NCI-H2029 (cell line): ENCODE measurements at places on chromosomes 6 and 20.

GRCh38 chr6:125814481-125814880 lies 23.7 kb downstream of the NCOA7 start:
- peak; percentile 22 for DNase-seq

- no peak for DNase-seq
Measured at GRCh38 chr6:40409716-40410397, 177.3 kb downstream of the LRFN2 start.

DNA sequence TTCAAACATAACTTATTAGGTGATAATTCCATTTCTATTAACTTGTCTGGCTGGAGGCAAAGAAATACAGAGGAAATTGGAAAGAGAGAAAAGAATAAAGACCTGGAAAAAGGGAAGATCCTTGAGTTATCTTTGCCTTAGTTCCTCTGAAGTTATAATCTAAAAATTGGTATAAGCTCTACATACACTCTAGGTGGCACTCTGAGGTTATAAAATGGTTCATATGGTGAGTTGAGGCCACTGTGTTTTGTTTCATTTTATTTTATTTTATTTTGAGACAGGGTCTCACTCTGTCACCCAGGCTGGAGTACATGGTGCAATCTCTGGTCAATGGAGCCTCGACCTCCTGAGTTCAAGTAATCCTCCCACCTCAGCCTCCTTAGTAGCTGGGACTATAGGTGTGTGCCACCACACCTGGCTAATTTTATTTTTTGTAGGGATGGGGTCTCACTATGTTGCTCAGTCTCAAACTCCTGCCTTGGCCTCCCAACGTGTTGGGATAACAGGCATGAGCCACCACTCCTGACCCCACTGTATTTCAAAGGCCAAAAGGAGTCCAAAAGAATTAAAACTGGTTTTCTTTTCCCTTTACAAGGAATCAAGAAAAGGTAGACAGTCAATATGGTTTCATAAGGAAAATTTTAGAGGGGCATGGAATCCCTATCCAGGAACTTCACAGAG lies 19.4 kb downstream of the GPX6 start:
- DNase-seq: no peak

- no peak for DNase-seq
Measured at GRCh38 chr6:20146291-20146690, 66.0 kb downstream of the MBOAT1 start.

DNA sequence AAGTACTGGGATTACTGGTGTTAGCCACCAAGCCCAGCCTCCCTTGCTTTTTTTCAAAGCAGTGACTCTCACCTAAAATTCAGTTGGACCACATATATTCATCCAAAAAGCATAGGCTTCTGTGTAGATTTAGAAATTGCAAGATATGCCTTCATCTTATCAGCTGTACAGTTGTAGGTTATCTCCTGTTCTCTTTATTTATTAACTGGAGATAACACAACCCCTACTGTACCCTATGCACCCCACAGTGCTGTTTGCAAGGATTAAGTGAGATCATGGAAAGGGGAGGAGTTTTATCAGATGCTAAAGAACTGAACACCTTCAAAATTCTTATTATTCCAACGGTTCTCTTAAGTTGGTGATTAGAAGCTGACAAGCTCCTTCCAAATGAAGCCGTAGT lies 164.4 kb upstream of the JARID2 start:
- DNase-seq: no peak

DNA sequence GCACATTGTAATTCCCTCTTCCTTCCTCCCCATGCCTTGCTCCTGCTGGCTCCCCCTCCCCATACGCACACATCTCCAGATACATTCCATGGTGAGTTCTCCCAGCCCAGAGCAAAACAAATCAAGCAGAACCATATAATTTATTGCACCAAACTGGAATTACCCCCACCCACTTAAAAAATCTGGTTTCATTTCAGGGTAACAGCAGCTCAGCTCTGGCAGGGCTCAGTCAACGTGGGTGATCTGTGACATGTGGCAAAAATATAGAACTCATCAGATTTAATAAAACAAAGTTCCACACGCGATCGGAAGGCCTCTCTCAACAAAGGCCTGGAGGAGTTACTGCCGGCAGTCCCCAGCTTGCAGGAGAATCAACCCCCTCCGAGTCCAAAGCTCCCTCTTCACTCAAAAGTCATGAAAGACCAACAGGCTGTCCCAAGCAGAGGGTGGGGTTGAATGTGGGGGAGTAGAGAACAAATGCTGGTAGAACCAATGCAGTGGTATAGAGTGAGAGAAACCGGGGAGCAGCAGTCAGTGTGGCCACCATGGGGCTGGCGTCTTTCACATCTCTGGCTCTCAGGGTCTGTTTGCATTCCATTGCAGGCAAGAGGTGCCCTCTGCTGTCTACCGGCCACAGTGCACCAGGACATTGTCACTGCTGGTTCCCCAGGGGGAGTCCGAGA lies 323.3 kb upstream of the NT5E start:
- DNase-seq: no peak

DNA sequence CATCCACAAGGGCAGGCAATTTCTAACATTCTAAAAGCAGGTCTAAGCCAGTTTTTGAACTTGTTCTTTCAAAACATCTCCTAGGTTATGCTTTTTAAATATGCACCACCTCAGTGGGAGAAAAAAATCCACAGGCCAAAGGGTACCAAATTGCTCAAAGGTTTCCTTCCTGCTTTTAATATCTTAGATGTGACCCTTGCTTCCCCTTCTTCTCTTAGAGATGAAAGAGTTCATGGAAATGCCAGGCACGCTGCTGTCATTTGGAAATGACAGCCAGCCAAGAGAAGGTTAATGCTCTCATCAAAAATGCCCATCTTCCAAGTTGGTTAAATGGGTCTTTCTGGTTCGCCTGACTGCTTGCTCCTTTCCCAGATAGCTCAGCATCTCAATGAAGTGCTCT lies 497.1 kb downstream of the CD83 start:
- no peak for DNase-seq

- no peak for DNase-seq
Measured at GRCh38 chr20:17832236-17832915, 132.6 kb downstream of the BANF2 start.
